ENCODE measurements at places on chromosomes 4 and X.

DNA sequence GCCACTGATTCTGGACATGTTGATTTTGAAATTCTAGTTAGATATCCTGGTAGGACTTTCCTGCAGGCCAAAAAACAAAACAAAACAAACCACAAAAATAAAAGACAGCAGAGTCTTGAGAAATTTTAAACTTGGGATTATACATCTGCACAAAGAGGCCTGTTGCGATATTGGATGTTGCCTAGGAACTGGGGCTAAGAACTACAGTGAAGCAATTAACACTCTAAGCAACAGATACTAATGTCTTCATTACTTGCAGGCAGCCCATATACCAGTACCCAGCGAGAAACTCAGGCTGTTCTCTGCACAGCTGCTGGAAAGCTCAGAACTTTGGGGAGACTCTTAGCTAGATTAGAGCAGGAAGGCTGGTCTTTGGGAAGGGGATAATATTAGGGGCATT lies 69.1 kb upstream of the SCOC start:
- no peak for DNase-seq

DNA sequence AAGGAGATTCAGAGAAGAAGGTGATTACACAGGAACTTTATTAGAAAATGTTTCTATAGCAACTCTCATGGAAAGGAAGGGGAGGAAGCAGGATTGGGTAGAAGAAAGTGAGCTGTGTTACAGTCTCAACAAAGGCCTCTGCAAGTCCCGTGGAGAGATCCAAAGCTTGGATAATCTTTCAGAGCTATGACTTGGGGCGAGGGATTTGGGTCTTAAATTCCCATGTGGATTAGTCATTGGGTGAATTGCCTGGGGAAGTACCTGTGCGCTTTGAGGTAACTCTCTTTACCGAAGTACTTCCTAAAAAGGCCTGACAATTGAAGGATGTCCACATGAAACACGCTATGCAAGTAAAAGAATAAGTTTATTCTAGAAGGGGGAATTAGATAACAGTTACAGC lies 133.8 kb upstream of the ANKRD50 start:
- DNase-seq = no peak

DNA sequence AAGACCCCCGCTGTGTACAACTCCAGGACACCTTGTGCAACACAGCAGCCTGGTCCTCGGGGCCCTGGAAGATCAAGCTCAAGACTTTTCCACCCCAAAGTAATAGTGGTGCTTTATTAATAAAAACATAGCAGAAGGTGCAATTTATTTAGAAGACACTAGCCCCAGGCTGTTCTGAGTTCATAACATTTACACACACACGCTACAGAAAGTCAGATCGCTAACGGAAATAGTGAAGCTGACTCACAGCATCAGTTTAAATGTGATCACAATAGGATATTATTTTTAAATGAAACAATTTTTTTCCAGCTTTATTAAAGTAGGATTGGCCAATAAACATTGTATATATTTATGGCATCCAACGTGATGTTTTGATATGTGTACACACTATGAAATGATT lies 141.0 kb downstream of the STK32B start:
- DNase-seq = no peak

- DNase-seq = no peak
These were observed 1179.7 kb upstream of the ADGRL3 start for GRCh38 chr4:60020389-60020788.

Data from effector memory CD8-positive, alpha-beta T cell (primary cell).